GM12891 (cell line): ENCODE measurements at places on chromosomes 3 and 15.

- DNase-seq, result no peak
These were observed 6.0 kb upstream of the FEZF2 start for GRCh38 chr3:62379321-62379798.

DNA sequence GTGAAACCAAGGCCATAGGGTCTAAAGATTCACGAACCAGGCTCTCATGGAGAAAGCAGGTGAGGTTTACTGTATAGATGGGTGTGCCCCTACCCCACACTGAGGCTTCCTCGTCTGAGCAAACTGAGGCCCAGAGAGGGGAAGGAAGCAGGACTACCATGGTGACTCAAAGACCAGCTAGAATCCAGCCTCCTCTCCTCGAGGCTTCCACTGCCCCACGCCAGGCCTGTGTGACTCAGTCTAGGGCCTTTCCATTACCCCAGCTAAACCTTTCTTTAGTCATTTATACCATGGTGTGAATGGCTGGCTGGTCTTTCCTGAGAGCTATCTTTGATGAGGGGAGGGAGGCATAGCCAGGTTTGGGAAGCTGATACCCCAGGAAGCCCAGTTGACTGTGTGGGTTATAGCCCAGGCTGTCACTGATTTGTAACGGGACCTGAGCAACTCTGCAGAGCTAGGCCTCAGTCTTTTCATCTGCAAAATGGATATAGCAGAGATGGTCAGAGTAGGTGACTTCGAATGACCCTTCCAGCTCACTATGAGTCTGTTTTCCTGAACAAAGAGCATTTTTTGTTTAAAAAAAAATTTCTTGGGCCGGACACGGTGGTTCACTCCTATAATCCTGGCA lies 3.0 kb upstream of the RHO start:
- no peak for DNase-seq

DNA sequence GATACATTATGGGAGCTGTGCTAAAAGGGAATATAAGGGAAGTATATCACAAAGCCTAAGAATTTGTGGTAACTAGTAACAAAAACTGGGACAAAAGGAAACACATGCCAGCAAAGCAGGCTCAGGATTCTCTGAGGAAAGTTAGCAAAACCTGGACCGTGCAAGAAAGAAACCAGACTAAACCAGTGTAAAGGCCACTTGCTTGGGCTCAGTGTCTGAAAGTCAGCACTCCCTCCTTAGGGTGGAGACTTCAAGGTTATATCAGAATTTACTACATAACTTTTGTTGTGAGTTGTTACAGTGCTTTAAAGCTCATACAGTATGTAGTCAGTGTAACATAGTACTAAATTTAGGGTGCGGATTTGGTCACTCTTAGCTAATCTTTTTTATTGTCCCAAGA lies 269.9 kb upstream of the GADL1 start:
- no peak for DNase-seq

GRCh38 chr3:12483410-12483809 lies 870 bp upstream of the TSEN2 start:
- no peak for DNase-seq

GRCh38 chr15:62524848-62525247 lies 359.8 kb upstream of the C2CD4B start:
- DNase-seq, result no peak

DNA sequence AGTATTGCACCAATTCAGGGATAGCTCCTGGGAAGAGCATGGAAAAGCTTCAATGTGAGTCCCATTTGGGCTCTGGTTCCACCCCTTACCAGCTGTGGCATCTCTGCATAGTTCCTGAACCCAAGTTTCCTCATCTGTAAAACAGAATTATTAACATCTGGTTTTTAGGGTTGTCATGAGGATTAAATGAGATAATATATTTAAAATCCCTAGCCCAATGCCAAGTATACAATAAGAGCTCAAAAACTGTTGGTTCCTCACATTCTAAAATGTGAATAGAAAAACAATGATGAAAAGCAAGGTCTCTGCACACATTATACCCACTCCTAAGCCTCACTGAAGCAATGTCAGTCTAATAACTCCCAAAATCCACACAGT lies 237.3 kb upstream of the WNT5A start:
- no peak for DNase-seq

- no peak for DNase-seq
These were observed 59.9 kb upstream of the FBN1 start for GRCh38 chr15:48705381-48705780.

DNA sequence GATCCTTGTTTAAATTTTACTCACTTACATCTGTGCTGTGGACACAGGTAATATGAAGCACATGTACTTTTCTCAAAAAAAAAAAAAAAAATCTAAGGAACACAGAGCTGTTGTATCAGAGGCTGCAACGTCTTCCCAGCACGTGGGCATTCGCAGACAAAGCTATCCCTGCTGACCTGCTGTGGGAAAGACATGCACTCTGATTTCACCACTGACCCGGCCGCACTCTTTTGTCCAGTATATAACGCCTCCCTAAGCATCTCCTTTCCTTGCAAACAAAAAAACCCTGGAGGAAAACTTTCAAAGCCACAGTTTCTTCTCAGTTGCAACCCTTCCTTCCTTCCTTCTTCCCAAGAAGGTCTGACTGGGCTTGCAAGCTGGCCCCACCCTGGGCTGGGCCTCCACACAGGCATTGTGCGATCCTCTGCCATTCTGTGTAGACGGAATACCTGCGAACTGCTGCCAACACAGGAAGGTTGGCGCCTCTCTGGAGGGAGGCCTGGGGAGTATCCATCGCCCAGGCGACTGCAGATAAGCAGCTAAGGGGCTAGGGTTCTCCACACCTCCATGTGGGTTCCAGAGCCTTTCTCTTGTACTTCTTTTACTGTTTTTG lies 50.8 kb downstream of the SLC12A8 start:
- DNase-seq, result no peak

- no peak for DNase-seq
These were observed 90.6 kb upstream of the UMPS start for GRCh38 chr3:124639406-124640237.

DNA sequence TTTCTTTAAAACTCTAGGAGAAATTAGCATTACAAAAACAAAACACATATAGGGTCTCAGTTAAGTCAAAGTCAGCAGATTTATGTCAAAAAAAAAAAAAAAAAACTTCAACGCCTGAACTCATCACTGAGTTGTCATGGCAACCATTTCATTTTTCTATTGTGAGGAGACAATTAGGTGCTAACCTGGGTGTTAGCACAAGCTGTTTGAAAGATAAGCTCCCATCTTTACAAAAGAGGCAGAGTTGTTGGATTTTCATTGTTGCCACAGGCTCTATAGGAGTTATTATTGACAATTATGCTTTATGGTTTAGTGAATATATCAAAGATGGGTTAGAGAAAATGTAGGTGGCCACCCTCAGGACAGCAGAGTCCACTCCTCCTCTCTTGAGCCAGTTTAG lies 806.9 kb downstream of the GRM7 start:
- no peak for DNase-seq

DNA sequence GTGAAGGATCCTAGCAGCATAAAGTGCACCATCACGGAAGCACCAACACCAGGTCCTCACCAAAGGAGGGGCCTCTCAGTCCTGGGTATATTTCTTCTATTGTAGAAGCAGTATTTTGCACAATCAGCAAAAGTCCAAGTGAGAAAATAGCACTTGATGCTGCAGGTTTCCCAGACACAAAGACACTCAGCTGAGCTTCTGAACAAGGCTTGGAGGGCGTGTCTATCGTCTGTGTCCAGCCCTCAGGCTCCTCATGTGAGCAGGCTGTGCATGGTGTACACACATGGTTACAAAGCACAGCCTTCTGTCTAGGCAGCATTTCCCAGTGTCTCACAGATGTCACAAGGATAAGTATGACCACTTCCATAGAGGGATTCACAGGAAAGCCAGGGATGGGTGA lies 98.3 kb upstream of the SPATA12 start:
- no peak for DNase-seq

DNA sequence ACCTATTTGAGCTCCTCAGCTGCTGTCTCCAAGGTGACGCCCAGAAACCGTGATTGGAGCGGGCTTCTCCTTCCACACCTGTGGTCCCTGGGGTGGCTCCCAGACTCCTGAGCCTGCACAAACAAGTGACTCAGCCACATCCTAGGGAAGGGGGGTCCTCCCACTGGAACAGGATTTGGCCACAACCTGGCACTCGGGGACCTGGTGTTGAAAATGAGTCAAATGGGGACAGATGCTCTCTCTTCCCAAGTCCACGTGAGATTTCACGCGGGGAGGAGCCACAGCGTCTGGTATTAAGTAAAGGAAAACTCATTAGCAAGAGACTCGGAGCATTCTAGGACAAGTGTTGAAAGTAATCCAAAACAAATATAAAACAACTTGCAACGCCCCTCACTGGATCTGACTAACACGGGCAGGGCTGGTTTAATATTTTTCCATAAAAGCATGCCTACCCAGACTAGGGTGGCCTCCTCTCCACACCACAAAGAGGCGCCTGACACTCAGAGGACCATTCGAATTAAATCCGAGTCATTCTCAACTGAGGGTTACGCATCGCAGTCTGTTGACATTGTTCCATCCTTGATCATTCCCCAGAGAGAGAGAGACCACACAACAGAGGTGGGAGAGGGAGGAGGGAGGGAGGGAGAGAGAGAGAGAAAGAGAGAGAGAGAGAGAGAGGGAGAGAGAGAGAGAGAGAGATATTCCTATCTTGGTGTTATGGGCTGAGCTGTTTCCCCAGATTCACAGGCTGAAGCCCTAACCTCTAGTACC lies 74.4 kb downstream of the MGLL start:
- no peak for DNase-seq

DNA sequence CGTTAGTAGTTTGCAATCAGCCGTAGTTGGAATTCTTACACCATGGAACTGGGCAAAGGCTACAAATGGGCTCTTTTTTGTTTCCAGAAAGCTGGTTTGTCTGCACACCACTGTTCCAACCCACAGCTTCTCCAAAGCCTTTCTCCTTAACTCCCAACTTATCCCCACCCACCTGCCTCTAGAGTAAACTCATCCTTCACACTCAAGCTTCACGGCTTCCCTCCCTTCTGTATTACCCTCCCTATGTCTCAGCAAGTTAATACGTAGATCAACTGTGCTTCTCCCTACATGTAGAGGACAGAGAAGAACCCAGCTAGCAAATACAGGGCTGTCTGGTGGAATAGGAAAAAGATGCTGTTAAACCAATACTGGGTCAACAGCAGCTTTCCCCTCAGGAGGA lies 363.0 kb upstream of the IL12A start:
- no peak for DNase-seq

- no peak for DNase-seq
These were observed 22.9 kb downstream of the KLF13 start for GRCh38 chr15:31349233-31350141.

- no peak for DNase-seq
These were observed 1.6 kb downstream of the NKTR start for GRCh38 chr3:42601896-42602581.

DNA sequence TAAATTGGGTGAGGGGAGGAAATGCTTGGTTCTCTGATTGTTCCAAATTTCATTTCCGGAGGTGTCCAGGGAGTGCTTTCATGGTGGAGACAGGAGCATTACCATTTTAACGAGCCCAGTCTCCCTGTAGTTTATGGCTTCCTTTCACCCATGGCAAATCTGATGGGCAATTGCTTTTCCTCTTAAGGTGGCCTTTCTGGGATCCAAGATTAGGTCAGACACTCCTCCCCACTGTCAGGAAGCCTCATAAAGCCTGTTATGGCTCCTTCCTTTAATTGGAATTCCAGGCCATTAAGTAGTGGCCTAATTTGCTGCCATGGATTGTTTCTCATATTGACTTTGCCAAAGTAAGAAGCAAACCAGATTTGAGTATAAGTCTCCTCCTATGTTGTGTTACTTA lies 157.8 kb downstream of the PDCD6IP start:
- DNase-seq, result no peak

- no peak for DNase-seq
These were observed at the start of gene ABCF3 for GRCh38 chr3:184186184-184186901. Gene ABCF3, plus strand, starts transcription at chr3:184186199. Its CDS starts 9 bp downstream, at chr3:184186208.

DNA sequence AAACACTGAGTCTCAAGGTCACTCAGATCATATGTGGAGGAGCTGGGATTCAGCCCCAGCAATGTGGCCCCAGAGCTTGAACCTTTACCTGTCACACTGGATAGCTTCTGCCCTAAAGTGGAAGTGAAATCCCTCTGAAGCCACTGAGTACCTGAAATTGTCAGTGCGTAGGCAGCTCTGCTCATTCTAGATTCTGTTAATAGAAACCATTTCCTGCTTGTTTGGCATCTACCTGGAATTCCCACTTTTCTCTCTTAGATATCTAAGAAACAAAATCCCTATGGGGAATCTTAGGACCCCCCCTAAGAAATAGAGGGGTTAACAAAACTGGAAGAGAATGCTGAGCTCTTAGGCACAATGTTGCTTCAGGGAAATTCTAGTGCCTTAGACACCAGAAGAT lies 29.8 kb downstream of the FBXL22 start:
- peak; percentile 35 for DNase-seq
